ENCODE measurements at places on chromosomes 4 and X.

GRCh38 chr4:151785484-151786157, 24.8 kb upstream of the GATB start:
- H3K27me3 ChIP-seq, result no peaks in the 10 kb centered on the region
- no peaks in the 10 kb centered on the region for H3K4me1 ChIP-seq
- H3K27ac ChIP-seq, result no peak overlapping the region
- H3K36me3 ChIP-seq, result no peaks in the 10 kb centered on the region

DNA sequence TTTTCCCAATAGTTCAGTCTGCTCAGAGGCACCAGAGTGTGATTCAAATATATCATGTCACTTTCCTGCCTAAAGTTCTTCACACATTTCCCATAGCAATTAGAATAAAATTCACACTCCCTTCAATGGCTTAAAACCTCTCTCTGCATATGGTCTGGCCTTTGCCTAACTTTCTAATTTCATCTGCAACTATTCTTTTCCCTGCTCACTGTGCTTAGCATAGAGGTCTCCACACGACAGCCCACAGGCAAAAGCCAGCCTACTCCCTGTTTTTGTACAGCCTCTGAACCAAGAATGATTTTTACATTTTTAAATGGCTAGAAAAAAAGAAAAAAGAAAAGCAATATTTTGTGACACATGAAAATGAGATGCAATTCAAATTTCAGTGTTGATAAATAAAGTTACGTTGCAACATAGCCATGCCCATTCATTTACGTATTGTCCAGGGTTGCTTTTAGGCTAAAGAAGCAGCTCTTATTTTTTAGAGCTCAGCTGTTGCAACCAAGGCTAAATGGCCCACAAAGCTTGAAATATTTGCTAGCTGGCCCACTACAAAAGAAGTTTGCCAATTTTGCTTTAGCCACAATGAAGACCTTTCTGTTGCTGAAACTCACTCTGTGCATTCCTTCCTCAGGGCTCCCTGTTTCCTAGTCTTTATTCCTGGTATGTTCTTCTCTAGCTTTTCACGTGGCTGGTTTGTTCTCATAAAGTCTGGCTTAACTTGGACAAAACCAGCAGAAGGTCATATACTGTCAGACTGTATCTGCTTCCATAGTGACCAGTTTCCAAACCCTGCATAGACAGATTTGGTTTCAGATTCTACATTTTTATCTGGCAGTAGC, 26.6 kb upstream of the IRF2 start:
- H3K27ac ChIP-seq, result no peak overlapping the region
- no peak for DNase-seq
- no peaks in the 10 kb centered on the region for H3K36me3 ChIP-seq

GRCh38 chr4:77493120-77493752, 112.4 kb upstream of the CXCL13 start:
- H3K4me3 ChIP-seq, result no peak overlapping the region
- no peak for DNase-seq
- H3K27me3 ChIP-seq, result no peaks in the 10 kb centered on the region
- no peaks in the 10 kb centered on the region for H3K4me1 ChIP-seq

GRCh38 chr4:172736046-172736445, 432.6 kb upstream of the GALNT7 start:
- no peak overlapping the region for H3K27ac ChIP-seq

DNA sequence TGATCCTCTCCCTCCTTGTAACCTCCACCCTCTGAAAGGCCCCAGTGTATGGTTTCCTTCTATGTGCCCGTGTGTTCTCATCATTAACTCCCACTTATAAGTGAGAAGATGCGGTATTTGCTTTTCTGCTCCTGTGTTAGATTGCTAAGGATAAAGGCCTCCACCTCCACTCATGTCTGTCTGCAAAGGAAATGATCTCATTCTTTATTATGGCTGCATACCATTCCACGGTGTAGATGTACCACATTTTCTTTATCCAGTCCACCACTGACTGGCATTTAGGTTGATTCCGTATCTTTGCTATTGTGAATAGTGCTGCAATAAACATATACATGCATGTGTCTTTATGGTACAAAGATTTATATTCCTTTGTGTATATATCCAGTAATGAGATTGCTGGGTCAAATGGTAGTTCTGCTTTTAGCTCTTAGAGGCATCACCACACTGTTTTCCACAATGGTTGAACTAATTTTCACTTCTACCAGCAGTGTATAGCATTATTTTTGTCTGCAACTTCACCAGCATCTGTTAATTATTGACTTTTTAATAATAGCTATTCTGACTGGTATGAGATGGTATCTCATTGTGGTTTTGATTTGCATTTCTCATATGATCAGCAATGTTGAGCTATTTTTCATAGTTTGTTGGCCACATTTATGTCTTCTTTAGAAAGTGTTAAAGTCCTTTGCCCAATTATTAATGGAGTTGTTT, 1030.9 kb downstream of the FSTL5 start:
- H3K27me3 ChIP-seq, result no peaks in the 10 kb centered on the region
- H3K36me3 ChIP-seq, result no peaks in the 10 kb centered on the region
- H3K4me1 ChIP-seq, result no peaks in the 10 kb centered on the region

DNA sequence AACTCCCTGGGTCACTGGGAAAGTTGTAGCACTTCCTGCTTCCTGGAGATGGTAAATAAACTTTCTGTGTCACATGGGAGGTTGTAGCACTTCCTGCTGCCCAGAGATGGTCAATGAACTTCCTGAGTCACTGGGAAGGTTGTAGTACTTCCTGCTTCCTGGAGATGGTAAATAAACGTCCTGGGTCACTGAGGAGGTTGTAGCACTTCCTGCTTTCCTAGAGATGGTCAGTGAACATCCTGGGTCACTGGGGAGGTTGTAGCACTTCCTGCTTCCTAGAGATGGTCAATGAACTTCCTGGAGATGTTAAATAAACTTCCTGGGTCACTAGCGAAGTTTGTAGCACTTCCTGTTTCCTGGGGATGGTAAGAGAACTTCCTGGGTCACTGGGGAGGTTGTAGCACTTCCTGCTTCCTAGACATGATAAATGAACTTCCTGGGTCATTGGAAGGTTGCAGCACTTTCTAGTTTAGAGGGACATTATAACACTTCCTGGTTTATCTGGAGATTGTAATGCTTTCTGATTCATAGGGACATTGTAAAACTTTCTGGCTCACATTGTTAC, 62.3 kb upstream of the CD99 start:
- peak overlapping the region; percentile 43 for H3K4me3 ChIP-seq
- DNase-seq, result peak; percentile 43
- H3K27ac ChIP-seq, result peak overlapping the region; percentile 27
- H3K4me1 ChIP-seq, result peaks cover 16% of the 10 kb centered on the region
- H3K27me3 ChIP-seq, result no peaks in the 10 kb centered on the region
- H3K36me3 ChIP-seq, result no peaks in the 10 kb centered on the region

DNA sequence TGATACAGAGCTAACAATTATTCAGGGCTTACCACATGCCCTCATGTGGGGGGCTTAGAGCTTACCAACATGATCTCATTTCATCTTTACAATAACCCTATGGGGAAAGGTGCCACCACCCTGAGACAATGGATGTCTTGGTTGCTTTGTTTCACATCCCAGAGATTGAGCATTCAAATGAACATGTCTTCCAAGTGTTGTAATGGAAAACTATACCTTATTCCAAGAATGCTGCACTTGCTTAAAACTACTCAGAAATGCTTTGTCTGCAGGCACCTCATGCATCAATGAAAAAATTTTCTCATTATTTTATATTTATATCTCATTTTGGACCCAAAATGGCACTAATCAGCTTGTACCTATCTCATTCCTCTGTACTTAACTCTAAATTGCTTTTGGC, 34.6 kb downstream of the BCLAF3 start:
- no peak overlapping the region for H3K4me3 ChIP-seq
- no peaks in the 10 kb centered on the region for H3K27me3 ChIP-seq
- DNase-seq, result no peak
- no peaks in the 10 kb centered on the region for H3K36me3 ChIP-seq
- H3K4me1 ChIP-seq, result no peaks in the 10 kb centered on the region

- peak; percentile 40 for DNase-seq
- peak overlapping the region; percentile 26 for H3K4me3 ChIP-seq
- H3K36me3 ChIP-seq, result no peaks in the 10 kb centered on the region
- peaks cover 16% of the 10 kb centered on the region for H3K4me1 ChIP-seq
- peak overlapping the region; percentile 67 for H3K27ac ChIP-seq
- H3K27me3 ChIP-seq, result no peaks in the 10 kb centered on the region
Measured at GRCh38 chrX:39174772-39175417, 373.6 kb downstream of the MID1IP1 start.

GRCh38 chr4:179664430-179665027, 2222.3 kb upstream of the AGA start:
- DNase-seq, result no peak
- no peaks in the 10 kb centered on the region for H3K27me3 ChIP-seq
- no peaks in the 10 kb centered on the region for H3K4me1 ChIP-seq
- no peaks in the 10 kb centered on the region for H3K36me3 ChIP-seq
- no peak overlapping the region for H3K27ac ChIP-seq

GRCh38 chr4:11299016-11299415, 129.7 kb downstream of the HS3ST1 start:
- no peak overlapping the region for H3K27ac ChIP-seq

GRCh38 chr4:117893207-117893606, 141.1 kb upstream of the NDST3 start:
- no peak for DNase-seq
- no peak overlapping the region for H3K27ac ChIP-seq
- no peaks in the 10 kb centered on the region for H3K36me3 ChIP-seq
- no peaks in the 10 kb centered on the region for H3K4me1 ChIP-seq

DNA sequence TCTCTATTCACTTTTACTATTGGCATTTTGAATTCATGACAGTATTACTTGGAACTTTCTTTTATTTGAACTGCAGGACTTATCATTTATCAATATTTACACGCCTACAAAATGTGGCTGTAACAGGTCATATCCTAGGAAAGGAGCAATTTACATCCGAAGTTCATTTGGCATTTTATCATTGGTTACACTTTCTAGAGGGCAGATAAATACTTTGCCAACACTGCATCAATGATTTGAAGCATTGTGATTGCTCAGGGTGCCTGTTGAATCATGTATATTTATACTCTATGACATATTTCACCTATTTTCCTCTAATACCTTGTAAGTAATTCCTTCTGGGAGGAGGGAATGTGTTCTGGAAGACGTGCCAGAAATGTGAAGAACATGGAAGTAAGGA, 136.7 kb downstream of the MID1IP1 start:
- no peak for DNase-seq
- no peaks in the 10 kb centered on the region for H3K27me3 ChIP-seq
- H3K27ac ChIP-seq, result no peak overlapping the region

DNA sequence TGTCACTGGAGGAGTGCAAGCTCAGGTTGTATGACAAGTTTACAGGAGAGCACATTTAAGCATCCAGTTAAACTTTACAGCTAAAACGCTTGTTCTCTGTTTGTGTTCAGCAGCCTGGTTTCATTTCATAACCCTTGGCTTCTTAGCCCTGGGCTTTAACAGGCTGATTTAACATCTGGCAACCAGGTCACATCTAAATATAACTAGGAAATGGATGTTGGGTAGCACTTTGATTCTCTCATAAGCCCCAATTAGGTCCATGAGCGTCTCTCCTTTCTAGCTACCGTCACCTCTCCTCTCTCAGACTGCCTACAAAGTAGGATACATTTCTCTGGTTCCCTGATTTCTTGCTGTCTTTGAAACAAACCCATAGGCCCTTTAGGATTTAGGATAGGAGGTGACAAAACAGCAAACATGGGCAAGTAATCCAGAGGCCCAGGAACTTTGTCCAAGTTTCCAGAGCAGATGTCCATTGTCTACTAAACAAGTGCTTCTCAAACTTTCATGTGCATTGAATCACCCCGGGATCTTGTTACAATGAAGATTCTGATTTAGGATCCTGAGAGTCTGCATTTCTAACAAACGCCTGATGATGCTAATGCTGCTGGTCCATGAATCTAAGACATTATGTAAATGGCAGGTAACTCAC, 22.5 kb downstream of the OTUD6A start:
- no peak for DNase-seq
- H3K27ac ChIP-seq, result no peak overlapping the region
- no peaks in the 10 kb centered on the region for H3K27me3 ChIP-seq

- H3K27ac ChIP-seq, result no peak overlapping the region
- no peaks in the 10 kb centered on the region for H3K36me3 ChIP-seq
- no peak for DNase-seq
- no peaks in the 10 kb centered on the region for H3K4me1 ChIP-seq
- H3K4me3 ChIP-seq, result no peak overlapping the region
Measured at GRCh38 chr4:150069353-150069752, 8.9 kb upstream of the DCLK2 start.

GRCh38 chr4:100124715-100125114, 65.6 kb downstream of the DDIT4L start:
- H3K4me1 ChIP-seq, result no peaks in the 10 kb centered on the region
- no peak overlapping the region for H3K4me3 ChIP-seq
- H3K27ac ChIP-seq, result no peak overlapping the region
- no peak for DNase-seq
- no peaks in the 10 kb centered on the region for H3K27me3 ChIP-seq

DNA sequence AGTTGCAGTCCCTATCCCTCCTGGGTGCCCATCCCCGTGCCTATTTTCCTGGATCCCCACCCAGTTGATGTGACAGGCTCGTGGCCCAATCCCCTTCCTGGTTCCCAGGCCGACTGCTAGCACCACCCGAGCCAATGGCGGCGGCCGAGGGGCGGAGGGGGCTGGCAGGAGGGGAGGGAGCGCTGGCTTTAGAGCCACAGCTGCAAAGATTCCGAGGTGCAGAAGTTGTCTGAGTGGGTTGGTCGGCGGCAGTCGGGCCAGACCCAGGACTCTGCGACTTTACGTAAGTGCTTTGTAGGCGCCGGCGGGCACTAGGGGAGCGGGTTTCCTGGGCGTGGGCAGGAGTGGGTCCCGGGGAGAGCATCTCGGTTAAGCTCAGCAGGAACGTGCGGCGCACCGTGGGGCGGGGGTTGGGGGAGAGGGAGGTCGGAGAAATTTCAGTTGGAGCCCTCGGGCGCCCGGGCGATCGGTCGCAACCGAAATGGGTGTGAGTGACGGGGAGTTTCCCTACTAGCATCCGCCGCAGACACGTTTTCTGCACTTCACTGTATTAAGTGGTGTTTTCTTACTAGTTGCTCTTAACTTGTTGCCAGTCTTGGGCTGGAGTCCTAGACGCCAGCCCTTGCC, at the start of gene PLS3:
Gene PLS3, plus strand, starts transcription at position 197 of the 627 bp plus-strand sequence. CDS start 49,077 bp downstream, outside the sequence.
- no peaks in the 10 kb centered on the region for H3K36me3 ChIP-seq
- no peak for DNase-seq
- no peak within 1 kb of the TSS for H3K4me3 ChIP-seq
- no peaks in the 10 kb centered on the region for H3K4me1 ChIP-seq
- no peak within 1 kb of the TSS for H3K27ac ChIP-seq

DNA sequence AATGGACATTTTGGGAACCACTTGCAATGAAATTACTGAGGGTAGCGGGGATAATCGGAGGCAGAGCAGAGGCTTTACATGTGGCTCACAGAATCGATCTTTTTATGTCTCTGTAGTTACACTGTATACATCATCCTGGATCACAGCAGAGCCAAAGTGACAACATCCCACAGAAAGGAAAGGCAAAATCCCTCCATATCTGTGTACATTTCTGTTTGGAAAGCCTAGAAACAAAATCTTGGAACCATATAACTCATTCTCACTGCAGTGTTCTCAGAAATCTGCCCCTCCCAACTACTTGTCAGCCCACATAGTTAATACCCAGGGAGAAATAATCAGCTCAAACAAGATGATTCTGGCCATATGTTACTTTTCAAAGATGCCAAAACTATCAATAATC, 211.6 kb downstream of the DCLK2 start:
- H3K27me3 ChIP-seq, result no peaks in the 10 kb centered on the region
- no peak overlapping the region for H3K27ac ChIP-seq
- no peak overlapping the region for H3K4me3 ChIP-seq
- no peaks in the 10 kb centered on the region for H3K4me1 ChIP-seq
- H3K36me3 ChIP-seq, result peaks cover 4% of the 10 kb centered on the region

- no peak overlapping the region for H3K4me3 ChIP-seq
- H3K4me1 ChIP-seq, result peaks cover 11% of the 10 kb centered on the region
- H3K27ac ChIP-seq, result no peak overlapping the region
- no peak for DNase-seq
- no peaks in the 10 kb centered on the region for H3K36me3 ChIP-seq
Measured at GRCh38 chr4:152850377-152850776, 70.6 kb downstream of the ARFIP1 start.

All from naive thymus-derived CD4-positive, alpha-beta T cell (primary cell).